ENCODE measurements at places on chromosomes 2 and 18.

- no peak for DNase-seq
Measured at GRCh38 chr2:26238311-26238958, 6.0 kb downstream of the HADHA start.

DNA sequence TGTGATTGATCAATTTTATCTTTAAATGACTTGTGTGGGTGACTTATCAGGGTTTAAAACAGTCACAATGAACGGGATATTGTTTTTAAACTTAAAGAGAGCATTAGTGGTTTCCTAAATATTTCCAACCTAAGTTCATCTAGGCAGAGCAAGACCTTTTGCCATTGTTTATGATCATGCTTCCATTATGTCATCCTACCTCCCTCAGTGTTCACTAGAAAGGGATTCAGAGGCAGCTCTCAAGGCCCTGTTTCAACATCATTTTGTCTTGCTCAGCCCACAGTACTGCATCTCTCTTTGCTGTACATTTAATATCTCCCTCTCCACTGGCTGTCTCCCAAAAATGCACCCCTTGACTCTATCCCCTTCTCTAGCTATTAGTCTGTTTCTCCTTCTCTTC is 21.5 kb upstream of the PELI1 start:
- no peak for DNase-seq

- no peak for DNase-seq
Measured at GRCh38 chr2:235045973-235046343, 94.1 kb downstream of the SH3BP4 start.

DNA sequence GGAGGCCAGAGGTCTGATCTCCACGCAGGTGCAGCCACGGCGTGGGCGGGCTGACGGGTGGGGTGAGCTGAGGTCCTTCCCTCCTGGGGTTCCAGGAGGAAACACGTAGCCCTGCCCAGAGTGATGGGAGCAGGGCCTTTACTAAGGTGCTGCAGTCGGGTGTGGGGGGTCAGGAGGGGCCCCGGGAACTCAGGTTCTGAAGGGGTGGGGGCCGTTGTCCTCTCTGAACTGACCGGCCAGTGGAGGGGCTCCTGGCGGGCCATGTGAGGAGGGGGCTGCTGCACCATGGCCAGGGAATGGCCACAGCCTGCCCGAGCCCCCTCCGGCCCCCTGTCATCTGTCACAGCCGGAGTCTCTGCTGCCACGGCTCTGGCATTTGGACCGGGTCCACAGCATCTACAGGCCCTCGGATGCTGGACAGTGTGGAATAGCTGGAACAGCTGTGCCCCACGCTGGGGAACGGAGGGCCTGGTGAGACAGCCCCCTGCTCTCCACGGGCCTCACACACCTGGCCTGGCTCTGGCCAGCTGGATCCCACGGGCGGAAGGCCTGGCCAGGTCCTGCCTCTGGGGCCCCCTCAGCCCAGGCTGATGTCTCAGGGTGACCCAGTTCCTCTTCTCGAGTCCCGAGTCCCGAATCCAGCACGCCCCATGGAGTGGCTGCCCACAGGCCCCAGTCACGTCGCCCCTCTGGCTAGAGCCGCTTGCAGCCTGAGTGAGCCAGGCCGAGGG is 145.6 kb upstream of the GPC1 start:
- no peak for DNase-seq

- DNase-seq: no peak
Measured at GRCh38 chr2:45323344-45323743, 287.7 kb downstream of the SRBD1 start.

- DNase-seq: no peak
Measured at GRCh38 chr2:46570396-46570795, 91.0 kb downstream of the TMEM247 start.

GRCh38 chr2:195322324-195322723 is 334.7 kb upstream of the SLC39A10 start:
- DNase-seq: no peak

GRCh38 chr2:67892339-67892846 is 170.4 kb downstream of the C1D start:
- no peak for DNase-seq

GRCh38 chr2:133080822-133081221 is 410.8 kb upstream of the LYPD1 start:
- no peak for DNase-seq

DNA sequence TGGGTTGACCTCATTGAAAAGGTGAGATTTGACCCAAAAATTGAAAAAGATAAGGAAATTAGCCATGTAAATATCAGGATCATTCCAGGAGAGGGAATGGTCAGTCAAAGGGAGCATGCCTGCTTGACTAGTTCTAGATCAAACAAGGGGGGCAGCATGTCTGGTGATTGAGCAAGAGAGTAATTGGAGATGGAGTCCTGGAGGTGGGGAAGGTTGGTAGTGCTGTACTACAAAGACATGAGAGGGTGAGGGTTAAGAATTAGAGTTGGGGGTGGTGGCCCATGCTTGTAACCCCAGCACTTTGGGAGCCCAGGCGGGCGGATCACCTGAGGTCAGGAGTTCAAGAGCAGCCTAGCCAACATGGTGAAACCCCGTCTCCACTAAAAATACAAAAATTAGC is 2.0 kb downstream of the MRPL30 start:
- DNase-seq: no peak

DNA sequence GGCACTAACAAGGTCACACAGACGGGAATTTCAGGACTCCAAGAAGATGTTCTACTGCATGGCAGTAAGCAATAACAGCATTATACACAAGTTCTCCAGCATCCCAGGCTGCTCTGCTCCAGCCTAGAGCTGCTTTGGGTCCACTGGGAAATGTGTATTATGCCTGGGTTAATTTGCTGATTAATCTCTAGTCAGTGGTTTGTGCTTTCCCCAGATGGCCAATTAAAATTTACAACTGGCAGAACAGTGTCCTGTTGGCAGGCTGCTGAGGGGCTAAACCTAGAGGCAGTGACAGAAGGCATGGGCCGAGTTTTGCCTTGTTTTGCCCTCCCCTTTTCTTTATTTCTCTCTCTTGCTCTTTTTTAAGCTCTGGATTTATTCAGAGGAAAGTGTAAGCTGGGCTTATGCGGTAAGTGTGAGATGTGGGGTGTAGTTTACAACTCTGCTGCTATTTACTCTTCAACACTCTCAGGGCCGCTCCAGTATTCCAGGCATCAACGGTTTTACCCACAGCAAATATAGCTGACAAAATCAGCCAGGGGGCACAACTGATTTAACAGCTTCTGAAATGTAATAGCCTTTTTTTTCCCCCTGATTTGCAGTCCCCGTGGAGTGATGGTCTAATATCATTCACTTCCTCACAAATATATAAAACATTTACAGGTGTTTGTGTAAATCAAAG is 348.0 kb downstream of the GPD2 start:
- no peak for DNase-seq

GRCh38 chr2:11505652-11506610 is 27.9 kb upstream of the GREB1 start:
- DNase-seq: no peak

- no peak for DNase-seq
Measured at GRCh38 chr2:236977852-236978398, 107.8 kb upstream of the COPS8 start.

- DNase-seq: no peak
Measured at GRCh38 chr2:130825966-130826253, 10.8 kb upstream of the ARHGEF4 start.

DNA sequence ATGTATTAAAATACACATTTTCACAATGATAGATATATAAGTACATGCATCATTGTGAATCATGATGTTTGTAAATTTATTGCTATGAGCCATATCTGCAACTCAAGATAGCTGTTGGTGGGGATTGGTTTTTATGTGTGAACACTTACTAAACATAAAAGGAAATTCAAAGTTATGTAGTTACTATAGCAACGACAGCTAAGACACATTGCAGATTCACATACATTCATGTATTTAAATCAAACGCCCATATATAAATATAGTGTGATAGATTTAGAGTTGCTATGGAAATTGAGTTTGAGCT is 65.6 kb downstream of the MAPRE2 start:
- no peak for DNase-seq

DNA sequence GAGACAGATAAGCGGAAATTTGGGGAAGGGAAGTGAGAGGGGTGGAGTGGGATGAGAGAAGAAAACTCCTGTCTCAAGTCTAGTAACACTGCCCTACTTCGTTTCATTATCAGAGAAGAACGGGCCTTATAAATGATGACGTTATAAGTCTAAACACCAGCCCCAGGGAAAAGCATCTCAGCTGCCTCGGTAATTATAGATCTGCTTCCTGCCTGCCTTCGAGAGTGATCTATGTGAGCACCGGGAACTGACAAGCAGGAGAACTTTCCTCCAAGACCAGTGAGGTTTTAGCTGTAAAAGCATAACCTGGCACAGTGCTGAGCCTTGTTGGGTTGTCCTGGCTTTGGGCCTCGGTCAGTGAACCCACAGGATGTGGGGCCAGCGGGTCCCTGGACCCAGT is 227.9 kb upstream of the SIX2 start:
- DNase-seq: no peak

DNA sequence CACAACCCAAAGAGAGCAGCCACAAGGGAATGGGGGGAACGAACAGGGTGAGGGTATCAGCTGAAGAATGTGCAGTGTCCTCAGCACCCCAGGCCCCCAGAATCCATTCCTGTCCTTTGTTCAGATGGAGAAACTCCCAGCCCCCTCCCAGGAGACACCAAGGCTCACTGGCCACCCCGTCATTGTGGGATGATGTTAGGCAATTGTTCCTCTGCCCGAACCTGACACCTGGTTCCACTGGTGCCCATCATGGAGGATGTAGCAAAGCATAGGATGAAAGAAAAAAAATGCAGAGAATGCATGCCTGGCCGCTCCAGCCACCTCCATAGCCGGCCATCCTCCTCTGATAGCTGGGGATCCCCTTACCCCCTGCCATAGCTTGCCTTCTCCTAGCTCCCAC is 197.3 kb upstream of the TWIST2 start:
- DNase-seq: no peak

GRCh38 chr2:62894966-62895631 is 155.5 kb upstream of the OTX1 start:
- no peak for DNase-seq

DNA sequence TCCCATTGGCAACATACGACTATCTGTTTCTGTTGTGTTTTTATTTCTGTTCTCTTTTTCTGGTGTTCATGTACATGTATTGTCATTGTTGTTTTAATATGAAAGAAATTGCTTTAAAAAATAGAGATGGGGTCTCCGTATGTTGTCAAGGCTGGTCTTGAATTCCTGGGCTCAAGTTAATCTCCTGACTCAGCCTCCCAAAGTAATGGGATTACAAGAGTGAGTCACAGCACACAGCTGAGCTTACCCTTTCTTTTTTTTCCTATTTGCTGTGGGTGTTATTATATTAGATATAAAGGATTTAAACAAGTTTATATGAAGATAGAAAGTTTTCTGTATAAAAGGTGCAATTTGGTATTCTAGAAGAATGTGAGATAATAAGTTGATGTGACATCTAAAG is 554.6 kb downstream of the DSC3 start:
- no peak for DNase-seq

DNA sequence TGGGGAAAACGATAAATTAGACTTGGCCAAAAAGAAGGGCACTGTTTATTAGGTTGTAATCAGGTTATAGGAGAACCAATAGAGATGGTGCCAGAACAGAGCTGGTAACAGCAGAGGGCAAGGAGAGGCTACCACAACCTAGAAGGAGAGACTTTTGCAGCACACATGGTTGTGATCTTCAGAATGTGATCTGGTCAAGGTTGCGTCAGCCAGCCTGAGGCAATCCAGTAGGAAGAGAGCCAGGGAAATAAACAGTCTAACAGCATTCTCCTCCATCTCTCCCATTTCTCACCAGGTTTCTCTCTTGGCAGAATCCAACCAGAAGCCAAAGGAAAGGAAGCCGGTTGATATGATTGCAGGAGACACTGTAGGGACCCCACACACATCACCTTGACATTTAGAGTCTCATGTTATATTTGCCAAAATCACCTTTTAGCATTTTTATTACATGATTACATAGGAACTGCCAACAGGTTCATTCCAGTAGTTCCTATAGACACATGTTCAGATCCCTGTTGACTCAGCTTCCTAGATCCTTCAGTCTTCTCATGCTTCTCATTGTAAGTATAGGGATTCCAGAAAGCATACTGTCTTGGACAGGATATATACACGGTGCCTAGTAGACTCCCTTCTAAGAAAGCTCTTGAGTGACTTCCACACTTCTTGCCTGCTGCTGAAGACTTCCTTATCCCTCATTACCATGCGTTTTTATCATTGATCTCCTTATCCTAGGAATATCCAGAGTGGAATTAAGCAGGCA is 17.6 kb upstream of the SPATS2L start:
- no peak for DNase-seq

DNA sequence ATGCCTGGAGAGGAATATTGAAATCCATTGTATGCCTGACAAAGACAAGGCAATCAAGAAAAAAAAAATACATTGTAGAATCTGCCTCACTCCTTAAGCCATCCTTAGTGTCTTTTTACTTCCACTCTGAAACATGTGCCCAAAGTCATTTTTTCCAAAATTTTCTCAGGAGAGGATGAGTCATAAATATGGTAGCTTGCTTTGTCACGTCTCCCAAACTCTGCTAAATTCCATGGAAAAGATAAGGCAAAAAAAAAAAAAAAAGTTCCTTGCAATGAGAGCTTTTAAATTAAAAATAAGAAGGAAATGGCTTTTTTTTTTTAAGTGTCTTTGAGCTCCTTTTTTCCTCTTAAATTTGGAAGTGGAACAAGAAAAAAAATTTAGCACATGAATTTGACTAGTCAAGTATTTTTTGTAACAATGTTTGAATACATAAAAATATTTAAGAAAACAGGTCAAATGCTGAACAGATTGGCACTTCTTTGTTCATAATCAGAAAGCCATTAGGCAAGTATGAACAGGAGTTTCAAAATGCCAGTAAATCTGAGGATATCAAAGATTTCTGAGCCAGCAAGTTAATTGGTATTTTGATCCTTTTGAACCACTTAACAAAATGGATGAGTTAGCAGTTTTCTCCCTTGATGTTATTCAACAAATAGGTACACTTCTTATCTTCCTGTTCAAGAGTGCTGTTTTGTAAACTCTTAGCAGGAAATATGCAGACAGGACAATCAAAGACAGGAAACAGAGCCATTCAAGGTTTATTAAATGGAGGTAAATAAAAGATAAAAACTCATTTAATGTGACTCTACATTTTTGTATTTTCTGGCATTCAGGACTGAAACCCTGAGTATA is 247.3 kb upstream of the SP5 start:
- no peak for DNase-seq

GRCh38 chr2:67384123-67384822 is 12.9 kb upstream of the ETAA1 start:
- DNase-seq: no peak

GRCh38 chr2:37767959-37768925 is 96.8 kb upstream of the CDC42EP3 start:
- no peak for DNase-seq

- DNase-seq: no peak
Measured at GRCh38 chr2:10174173-10174572, 51.6 kb downstream of the RRM2 start.

- no peak for DNase-seq
Measured at GRCh38 chr2:56478027-56478426, 294.2 kb downstream of the CCDC85A start.

Data from activated CD8-positive, alpha-beta memory T cell treated with anti-CD3 and anti-CD28 coated beads for 4 hours (primary cell).